ENCODE measurements at places on chromosomes 1 and 21. TPM values are rescaled to one million over a fixed set of nuclear protein-coding genes. Genes with fewer than 3 reads are reported as not detected.

DNA sequence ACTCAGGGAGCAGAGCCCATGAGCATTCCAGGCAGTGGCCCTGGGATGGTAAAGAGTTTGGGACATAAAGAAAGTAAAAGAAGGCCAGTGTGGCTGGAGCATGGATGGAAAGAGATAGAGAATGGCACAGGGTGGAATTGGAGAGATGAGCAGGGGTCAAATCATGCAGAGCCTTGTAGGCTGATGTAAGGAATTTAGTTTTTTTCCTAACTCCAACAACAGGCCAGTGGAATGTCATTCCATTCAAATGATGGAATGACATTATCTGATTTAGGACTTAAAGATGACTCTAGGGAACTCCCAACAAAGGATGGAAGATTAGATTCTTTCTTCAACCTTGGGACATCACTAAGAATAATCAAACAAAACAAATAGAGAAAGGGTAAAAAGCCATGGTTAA is 12.8 kb upstream of the S100A2 start:
- no peaks in the 10 kb centered on the region for H3K36me3 ChIP-seq
- H3K4me1 ChIP-seq, result no peaks in the 10 kb centered on the region
- no peak for DNase-seq
- no peak overlapping the region for H3K4me3 ChIP-seq
- no peak overlapping the region for H3K27ac ChIP-seq

GRCh38 chr1:220890602-220891001 is 11.4 kb downstream of the HLX start:
- H3K27me3 ChIP-seq, result peaks cover 36% of the 10 kb centered on the region
- no peak for DNase-seq
- H3K4me1 ChIP-seq, result no peaks in the 10 kb centered on the region

DNA sequence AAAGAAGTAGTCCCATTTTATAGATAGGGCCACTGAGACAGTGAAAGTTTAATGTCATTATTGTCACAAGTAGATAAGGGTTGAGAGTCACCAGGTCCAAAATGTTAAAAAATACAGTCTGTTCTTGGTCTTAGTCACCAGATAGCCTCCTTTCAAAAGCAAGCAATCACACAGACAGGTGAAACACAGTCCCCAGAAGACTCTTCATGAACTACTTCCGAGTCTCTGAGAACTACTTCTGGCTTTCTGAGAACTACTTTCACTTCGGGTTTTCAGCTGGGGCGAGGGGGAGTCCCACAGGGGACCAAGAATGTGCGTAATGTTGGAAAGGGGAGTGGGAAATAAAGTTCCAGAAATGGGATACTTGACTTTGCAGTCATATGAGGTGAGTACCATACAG is 143.2 kb downstream of the HHIPL2 start:
- H3K4me3 ChIP-seq, result no peak overlapping the region
- no peak overlapping the region for H3K27ac ChIP-seq
- peaks cover 3% of the 10 kb centered on the region for H3K27me3 ChIP-seq
- no peaks in the 10 kb centered on the region for H3K4me1 ChIP-seq

GRCh38 chr1:63487336-63488065 is 35.5 kb downstream of the ITGB3BP start:
- no peaks in the 10 kb centered on the region for H3K27me3 ChIP-seq
- no peaks in the 10 kb centered on the region for H3K36me3 ChIP-seq
- H3K4me3 ChIP-seq, result no peak overlapping the region
- DNase-seq, result no peak
- no peak overlapping the region for H3K27ac ChIP-seq

GRCh38 chr1:5994713-5995621 is 2.7 kb upstream of the NPHP4 start:
- peaks cover 4% of the 10 kb centered on the region for H3K4me1 ChIP-seq
- H3K27ac ChIP-seq, result no peak overlapping the region
- DNase-seq, result no peak
- no peak overlapping the region for H3K4me3 ChIP-seq

DNA sequence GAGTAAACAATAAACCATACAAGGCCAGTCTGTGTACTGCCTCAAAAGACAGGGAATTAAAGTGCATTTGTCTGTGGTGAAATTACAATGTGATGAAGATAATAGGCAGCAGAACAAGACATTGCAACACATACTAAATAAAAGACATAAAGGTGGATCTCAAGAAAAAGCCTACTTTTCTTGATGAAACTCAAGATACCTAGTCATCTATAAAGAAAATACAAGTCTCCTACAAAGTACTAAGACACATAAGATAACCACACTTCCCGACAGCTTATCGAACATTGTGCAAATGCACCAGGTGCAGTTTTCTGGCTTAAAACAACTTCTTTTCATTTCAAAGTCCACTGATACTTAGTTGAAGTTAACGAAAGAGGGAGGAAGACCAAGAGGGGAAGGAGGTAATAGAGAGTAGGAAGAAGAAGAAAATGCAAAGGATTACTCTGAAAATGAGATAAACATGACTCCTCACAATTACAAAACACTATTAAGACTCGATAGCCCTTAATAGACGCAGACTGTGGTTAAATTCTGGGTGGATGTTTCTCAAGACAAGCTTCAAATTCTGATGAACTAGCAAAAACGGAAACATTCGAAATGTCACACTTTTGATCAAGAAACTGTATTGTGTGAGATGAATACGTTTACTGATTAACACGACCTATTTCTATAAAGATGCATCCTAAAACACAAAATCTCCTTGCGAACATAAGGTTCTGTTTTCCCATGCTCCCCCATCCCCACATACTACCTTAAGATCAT is 2.0 kb downstream of the HNRNPR start:
- DNase-seq, result no peak
- H3K4me3 ChIP-seq, result no peak overlapping the region
- H3K36me3 ChIP-seq, result peaks cover 4% of the 10 kb centered on the region
- no peak overlapping the region for H3K27ac ChIP-seq
- no peaks in the 10 kb centered on the region for H3K27me3 ChIP-seq
- H3K4me1 ChIP-seq, result peaks cover 19% of the 10 kb centered on the region

DNA sequence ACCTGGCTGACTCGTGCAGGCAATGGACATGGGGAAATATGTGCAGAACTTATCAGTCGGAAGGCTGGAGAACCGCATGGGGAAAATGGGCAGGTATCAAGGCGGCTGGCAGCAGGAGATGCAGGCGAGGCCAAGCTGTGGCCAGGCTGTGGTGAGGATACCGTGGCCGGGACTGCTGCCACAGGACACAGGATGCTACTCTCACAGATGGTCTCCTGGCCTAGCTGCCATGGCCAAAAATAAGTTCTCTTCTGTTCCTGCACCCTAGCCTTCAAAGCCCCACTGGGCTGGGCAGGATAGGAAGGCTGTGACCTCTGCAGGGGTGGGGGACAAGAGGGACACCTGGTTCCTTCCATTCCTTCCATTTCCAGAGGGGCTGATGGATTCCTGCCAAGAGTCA is 26.4 kb downstream of the TEX35 start:
- H3K4me1 ChIP-seq, result peaks cover 8% of the 10 kb centered on the region
- no peaks in the 10 kb centered on the region for H3K36me3 ChIP-seq
- no peak overlapping the region for H3K4me3 ChIP-seq
- no peak overlapping the region for H3K27ac ChIP-seq

DNA sequence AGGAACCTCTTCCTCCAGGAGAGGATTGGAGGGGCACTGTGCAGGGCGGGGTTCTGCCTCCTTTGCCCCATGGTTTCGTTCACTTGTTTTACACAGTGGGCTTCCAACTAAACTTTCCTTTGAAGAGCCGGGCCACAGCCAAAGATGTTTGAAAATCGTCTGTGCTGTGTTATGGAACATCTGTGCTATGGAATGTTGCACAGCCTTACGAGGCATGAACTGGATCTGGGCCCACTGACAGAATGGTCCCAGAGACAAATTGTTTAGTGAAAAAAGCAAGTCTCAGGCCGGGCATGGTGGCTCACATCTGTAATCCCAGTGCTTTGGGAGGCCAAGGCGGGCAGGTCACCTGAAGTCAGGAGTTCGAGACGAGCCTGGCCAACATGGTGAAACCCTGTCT is 12.6 kb upstream of the MEF2D start:
- no peaks in the 10 kb centered on the region for H3K36me3 ChIP-seq
- no peak for DNase-seq
- no peaks in the 10 kb centered on the region for H3K27me3 ChIP-seq

GRCh38 chr1:55696181-55696754 is 481.1 kb upstream of the USP24 start:
- H3K4me1 ChIP-seq, result peaks cover 10% of the 10 kb centered on the region
- no peak overlapping the region for H3K4me3 ChIP-seq
- H3K36me3 ChIP-seq, result no peaks in the 10 kb centered on the region
- no peak for DNase-seq
- no peaks in the 10 kb centered on the region for H3K27me3 ChIP-seq

LRRC38 gene
- not detected for polyA plus RNA-seq

AMY1A gene
- not detected for polyA plus RNA-seq

CRNN gene
- 2.7 TPM for polyA plus RNA-seq

CD53 gene
- polyA plus RNA-seq, result 9.6 TPM

UTS2 gene
- polyA plus RNA-seq, result 0.33 TPM

PARP1 gene
- 17.4 TPM for polyA plus RNA-seq

NOTCH2 gene
- polyA plus RNA-seq, result 0.54 TPM

LHX8 gene
- not detected for polyA plus RNA-seq

All from small intestine (tissue), 16 donors.